ENCODE measurements at places on chromosomes 16 and 17. TPM values are rescaled to one million over a fixed set of nuclear protein-coding genes. Genes with fewer than 3 reads are reported as not detected.

Gene NGFR
- total RNA-seq, result 0.13 TPM

Gene KRTAP4-6
- not detected for total RNA-seq

Gene TSPOAP1
- total RNA-seq, result not detected

Gene TMC7
- total RNA-seq, result 0.87 TPM

Gene GRIN2A
- under 0.01 TPM for total RNA-seq

Gene CEP295NL
- 5.0 TPM for total RNA-seq

Gene TBCD
- total RNA-seq, result 34.1 TPM

Gene RHBDL3
- 0.06 TPM for total RNA-seq

Gene PROCA1
- total RNA-seq, result 1.1 TPM

Gene ZNF276
- 14.9 TPM for total RNA-seq

Gene HAGHL
- total RNA-seq, result 7.2 TPM

Gene MYH3
- 1.5 TPM for total RNA-seq

Gene CHAD
- total RNA-seq, result not detected

Gene ZFP3
- 1.7 TPM for total RNA-seq
